ENCODE measurements at places on chromosomes 4 and X.

GRCh38 chr4:86271057-86271456 is 88.8 kb downstream of the MAPK10 start:
- no peak for DNase-seq

DNA sequence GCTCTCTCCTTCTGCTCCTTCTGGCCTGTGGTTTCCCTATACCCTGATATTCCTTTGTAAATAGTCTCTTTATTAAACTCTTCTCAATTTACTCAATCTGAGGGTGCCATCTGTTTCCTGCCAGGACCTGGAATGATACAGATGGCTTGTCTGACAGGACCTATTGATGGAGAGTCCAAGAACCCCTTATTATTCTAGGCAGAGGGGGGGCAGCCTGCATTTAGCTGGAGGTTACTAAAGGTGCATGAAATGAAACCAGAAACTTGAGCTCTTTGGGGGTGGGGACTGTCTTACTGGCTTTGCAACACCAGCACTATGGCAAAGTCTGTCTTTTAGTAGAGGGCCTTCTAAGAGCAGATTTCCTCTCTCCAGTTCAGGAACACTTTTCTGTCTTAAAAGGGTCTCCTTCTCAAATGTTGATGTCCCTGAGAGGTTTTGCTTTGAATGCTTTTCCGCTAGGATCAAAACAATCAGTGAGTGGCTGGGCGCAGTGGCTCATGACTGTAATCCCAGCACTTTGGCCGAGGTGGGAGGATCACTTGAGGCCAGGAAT is 162.5 kb upstream of the MED14 start:
- no peak for DNase-seq

DNA sequence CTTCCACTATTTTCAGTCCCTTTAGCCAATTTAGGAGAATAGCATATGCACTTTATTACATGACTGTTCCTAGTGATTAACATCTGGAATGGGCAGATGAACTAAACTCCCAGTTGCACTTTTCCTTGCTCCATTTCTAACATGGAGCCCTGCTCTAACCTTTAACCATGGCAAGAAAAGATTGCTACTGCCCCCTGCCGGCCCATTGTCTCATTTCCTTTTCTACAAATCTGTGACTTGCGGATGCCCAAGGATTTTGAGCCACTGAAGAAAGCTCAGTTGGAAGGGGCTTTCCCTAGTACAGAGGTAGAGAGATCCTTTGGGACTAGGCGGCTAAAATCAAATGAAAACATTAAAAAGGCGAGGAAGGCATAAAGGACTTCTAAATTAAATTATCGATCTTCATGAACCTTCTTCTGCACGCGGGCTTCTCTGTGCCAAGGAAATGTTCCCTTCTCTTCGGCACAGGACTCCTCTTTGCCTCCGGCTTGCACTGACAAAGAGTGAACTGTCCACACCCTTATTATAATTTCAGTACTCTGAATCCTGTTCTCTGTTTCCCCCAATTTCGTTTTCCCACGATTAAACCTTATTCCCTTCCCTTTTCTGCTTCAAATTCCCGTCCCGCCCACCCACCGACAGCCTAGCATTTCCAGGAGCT is 577 bp upstream of the GLRA2 start:
- peak; percentile 2 for DNase-seq

DNA sequence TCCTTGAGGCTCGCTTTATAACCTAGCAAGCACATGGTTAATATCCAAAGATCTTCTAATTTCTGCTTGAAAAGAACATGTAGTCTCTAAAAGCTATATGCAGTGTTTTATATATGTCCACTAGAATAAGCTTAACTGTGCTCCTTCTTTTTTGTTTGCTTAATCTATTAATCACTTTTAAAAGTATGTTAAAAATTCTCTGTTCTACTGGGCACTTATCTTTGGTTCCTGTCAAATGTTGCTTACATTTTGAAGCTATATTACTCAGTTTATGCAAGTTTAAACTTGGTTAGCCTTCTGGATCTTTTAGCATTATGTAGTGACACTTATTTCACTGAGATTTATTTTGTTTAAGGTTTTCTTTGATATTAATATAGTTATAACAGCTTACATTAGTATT is 32.5 kb downstream of the MAOA start:
- DNase-seq, result no peak

DNA sequence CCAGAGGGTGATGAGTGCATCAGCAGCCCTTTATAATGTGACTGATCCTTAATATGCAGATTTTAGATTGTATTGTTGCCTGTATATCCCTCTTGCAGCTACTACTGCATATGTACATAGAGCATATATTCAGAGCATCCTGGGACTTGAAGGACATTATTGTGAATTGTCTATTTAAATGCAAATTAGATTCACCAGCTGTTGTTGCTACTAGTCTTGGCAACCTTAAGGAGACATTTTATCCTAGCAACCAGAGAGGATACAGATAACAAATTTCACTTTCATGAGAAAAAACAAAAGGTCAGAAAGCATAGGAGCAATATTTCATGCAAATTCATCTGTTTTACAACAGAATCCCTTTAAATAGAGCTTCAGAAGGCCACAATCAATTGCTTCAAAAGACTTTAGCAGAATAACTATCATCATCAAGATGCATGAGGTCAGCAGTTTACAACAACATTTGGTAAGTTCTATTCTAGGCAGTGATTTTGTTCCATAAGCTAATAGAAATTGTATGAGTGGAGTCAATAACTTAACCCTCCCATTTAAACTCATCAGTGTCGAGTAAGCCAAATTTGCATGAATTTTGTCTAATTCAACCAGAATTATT is 148.6 kb downstream of the GC start:
- DNase-seq, result no peak

DNA sequence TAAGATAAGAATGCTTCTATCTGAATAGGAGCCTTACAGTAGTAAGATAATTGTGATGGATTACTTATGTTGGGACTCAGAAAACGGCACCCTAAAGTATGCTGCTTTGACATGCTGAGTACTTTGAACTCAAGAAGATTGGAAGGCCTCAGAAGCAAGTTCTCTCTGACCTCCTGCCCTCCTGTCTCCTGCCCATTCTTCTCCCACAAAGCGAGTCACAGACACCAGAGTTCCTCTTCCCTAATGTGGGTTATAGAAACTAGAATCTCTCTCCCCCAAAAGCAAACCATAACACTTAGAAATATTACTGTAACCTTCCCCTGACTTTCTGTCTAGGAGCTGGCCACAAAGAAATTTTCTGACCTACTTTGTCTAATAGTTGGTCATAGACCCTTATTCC is 76.5 kb downstream of the DDIT4L start:
- no peak for DNase-seq

DNA sequence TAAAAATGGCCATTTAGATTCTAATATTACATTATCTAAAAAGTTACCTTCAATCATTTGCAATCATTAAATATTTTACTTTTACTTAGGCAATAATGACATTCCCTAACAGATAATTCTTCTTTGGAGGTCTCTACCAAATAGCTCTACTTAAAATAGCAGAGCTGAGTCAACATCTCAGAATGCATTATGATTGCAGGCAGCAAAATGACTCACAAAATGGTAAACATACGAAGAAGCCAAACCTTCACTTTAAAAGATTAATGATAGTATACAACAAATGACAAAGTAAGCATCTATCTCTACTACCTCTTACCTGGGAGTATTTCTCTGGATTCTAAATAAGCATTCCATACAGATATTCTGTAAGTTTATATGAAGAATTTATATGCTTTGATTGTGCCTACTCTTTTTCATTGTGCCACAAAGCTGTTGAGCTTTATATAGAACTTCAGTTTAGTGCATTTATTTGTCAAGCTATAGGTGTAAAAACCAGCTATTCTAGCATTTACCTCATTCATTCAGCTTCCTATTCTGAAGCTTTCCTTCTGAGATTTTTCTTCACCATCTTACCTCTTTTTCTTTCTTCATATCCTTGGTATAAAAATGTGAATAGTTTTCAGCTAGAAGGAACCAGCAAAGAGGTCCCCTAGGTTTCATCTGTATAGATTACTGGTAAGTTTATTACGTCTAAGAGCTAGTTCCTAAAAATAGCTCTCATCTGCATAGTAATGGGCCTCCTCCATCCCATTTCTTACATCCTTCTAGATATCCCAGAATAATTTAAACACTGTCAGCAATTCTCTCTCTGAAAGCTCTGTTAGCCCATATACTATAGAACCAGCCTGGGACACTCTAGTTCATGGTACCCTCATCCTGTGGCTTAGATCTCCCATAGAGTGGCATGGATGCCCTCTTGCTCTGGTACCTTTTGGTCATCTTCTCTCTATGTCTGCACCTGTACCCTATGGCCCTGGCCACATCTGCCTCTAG is 17.2 kb upstream of the SPCS3 start:
- no peak for DNase-seq

All from iPS DF 19.7 (cell line).